ENCODE measurements at places on chromosomes 3 and 15.

GRCh38 chr15:88894819-88895767 is at the start of gene HAPLN3:
HAPLN3 (minus strand) TSS chr15:88895544; CDS start chr15:88887298, 8,246 bp downstream.
- DNase-seq, result peak; percentile 90

DNA sequence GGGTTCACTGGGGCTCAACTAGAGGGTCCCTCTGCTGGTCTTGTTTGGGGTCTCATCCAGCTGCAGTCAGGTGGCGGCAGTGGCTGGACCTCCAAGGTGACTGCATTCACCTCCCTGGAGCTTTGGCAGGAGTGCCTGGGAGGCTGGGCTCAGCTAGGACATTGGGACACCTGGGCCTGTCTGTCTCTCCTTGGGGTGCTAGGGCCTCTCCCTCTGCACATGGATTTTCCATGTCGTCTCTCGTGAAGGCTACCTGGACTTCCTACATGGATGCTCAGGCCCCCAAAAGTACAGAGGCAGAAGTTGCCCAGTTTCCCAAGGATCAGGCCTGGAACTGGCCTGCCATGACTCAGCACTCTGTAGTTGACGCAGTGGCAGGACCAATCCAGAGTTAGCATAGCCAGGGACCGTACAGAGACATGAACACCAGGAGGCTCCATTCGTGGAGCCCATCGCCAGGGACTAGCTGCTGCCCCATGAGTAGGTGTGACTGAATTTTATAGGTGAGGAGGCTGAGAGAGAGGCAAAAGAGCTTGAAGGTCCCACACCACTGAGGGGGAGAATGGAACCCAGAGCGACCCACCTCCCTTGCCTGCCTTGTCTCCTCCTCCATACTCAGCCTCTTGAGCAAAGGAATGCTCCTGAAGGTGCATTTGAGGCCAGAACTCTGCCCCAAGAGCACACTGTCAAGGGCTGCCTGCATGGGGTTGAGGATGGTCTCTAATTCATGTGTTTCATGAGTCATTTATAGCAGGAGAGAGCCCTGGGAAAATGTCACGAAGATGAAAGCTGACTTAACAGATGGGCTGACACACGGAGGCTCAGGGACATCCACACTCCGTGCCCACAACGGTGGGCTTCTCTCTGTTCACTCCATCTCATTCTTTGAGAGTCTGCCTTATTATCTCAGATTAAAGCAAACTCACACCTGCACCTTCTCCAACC is 13.0 kb upstream of the ALDH1A3 start:
- DNase-seq, result no peak

- DNase-seq, result no peak
Measured at GRCh38 chr3:161503271-161503670, 6.7 kb downstream of the OTOL1 start.

- DNase-seq, result peak; percentile 72
Measured at GRCh38 chr3:13621381-13622221, 72.7 kb downstream of the FBLN2 start.

GRCh38 chr3:14439501-14440167 is 37.2 kb downstream of the SLC6A6 start:
- no peak for DNase-seq

DNA sequence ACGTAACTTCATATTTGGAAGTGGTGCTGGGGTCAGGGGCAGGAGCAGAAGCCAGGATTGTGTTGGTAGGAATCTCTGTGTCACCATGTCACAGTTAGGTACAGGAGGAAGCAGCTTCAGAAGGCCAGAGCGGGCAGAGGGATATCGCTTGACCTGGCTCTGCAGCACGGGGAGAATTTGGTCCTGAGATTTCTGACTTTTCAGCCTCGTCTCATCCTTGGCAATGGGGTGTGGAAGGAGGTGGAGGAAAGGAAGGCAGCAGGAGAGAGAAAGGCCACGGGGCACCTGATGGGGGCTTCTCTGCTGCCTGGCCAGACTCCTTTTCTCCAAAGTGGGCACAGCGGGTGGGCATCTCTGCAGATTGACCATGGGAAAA is 564 bp downstream of the IL16 start:
- no peak for DNase-seq

GRCh38 chr3:172581757-172582166 is 58.5 kb upstream of the TNFSF10 start:
- DNase-seq, result no peak

DNA sequence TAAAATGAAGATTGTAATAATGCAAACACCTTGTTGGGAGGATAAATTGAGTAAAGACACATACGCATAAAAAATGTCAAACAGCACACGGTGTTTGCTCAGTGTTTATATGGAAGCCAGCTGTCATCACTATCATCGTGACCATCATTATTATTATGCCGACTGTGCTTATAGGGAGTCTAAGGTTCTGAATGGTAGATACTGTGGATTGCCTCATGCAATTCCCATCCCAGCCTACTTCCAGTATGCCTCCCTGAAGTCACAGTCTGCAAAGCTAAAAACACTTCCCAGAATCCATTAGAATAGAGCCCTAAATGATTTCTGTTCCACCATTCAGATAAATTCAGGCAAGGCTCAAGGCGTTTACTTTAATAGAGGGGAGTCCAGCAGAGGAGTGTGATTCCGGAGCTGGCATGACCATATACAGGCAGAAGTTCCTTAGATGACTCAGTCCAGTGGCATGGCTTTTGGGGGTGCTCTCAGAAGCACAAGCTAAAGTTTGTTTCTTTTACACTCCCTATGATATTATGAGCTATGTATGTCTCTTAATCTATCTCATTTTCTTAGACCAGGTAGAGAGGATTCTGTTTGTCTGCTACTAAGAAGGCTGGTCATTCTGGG is 148.7 kb downstream of the MEX3B start:
- no peak for DNase-seq

DNA sequence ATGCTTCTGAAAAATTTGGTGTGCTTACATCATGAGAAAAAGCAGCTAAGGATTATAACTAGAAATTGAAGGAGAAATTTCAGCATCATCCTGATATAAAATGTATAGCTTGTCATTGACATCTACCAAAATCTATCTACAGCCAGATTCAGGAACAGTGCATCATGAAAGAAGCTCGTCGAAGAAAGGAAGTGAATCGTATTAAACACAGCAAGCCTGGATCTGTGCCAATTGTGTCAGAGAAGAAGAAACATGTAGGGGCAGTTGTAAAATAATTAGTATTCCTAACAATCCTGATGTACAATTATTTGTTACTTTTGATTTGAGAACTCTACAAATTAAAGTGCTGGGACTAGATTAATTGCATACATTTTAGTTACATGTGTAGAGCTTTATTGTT is 37.2 kb downstream of the AP4E1 start:
- DNase-seq, result no peak

- no peak for DNase-seq
Measured at GRCh38 chr3:113051787-113052186, 61.0 kb downstream of the GTPBP8 start.

DNA sequence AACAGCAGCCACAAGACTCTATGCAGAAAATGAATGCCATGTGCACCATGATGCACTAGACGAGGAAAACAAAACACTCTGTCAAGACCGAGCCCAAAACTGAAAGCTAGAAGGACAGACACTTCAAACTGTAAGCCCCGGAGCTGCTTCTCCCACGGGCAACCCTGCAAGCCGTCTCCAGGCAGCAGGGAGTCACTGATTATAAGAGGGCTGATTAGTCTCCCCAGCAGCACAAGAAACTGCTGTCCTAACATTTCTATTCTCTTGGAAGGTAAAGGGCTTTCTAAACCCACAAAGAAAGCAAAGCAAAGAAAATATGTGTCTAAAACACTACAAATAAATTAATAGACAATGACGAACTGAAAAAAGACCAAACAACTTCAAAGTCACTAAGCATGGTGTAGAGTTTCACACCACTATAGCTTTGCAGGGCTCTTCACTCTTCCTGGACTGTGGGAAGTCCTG is 15.5 kb downstream of the TBC1D2B start:
- peak; percentile 87 for DNase-seq

GRCh38 chr15:48602358-48603122 is 43.0 kb downstream of the FBN1 start:
- DNase-seq, result no peak

DNA sequence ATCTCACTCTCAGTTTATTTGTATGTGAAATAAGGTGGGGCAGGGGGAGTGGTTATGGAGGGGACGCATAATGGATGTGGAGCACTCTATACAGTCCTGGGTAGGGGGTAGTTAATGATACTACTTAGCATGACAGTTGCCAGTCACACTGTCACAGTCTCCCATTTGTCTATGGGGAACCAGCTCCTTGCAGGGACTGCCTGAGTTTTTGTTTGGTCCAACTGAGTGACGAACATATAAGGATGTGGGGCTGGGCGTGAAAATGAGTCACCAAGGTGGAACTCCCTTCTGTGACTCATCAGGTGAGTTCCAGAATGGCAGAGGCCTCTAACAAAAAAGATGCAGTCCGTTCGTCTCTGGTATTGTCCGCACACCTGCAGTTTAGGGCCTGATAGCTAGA is 235.3 kb upstream of the ST8SIA2 start:
- DNase-seq, result peak; percentile 67

DNA sequence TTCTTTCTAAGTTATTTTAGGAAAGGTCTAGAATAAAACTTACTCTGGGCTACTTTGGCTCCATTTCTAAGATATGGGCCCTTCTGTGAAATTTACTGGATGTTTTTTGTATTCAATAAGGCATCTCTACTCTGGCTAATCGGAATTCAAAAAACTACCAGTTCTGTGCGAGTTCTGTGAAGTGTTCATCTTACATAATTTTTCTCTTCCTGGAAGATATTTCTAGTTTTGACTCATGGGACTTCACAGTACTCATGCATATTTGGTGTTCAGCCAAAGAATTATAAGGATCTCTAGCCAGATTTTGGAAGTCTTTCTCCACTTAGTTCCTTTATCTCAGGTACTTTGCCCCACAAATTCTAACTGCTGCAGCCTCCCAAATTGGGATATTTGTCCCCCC is 46.4 kb upstream of the MBNL1 start:
- DNase-seq, result peak; percentile 59

- no peak for DNase-seq
Measured at GRCh38 chr3:5456199-5456598, 268.7 kb downstream of the EDEM1 start.

GRCh38 chr3:32056559-32057290 is 49.7 kb upstream of the GPD1L start:
- DNase-seq, result no peak

DNA sequence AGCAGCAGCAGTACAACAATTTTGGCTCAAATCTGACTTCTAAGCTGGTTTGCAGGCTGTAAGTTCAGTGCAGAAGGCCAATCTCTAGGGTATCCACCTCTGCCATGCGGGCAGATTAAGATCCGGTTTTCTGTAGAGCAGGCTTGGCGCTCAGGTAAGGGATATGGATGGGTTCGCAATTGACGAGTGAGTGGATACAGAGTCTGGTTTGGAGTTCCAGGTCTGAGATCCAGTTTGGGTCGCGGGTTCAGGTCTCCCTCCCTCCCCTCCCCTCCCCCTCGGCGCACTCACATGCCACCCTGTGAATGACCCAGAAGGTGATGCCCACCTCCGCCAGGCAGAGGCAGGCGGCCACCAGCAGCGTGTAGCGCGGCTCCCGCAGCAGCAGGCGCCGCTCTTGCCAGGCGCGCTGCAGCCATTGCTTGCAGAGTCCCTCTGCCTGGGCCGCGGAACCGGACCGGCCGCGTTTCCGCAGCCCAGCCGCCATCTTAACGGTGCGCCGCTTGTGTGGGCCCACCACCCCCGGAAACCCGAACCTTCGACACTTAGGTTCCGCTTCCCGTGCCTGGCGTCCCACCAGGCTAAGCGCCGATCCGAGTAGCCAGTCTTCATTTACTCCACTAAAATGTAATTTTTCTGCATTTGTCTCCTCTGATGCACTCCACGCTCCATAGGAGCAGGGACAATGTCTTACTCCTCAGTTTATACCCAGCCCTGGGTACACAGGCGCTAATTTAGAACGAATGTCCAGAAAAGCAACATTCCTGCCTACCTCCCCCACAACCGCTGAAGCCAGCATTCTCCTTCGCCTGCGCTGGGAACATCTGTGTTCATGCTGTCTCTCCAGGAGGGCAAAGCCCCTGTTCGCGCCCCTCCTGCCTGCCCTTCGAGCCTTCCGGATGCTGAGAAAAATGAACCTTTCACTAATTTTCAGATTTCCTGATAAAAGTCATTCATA is at the start of gene ALG3:
TSS of gene ALG3 (minus strand) at position 509 of the 958 bp plus-strand sequence. CDS start at position 487, 22 bp downstream.
- DNase-seq, result peak; percentile 97

DNA sequence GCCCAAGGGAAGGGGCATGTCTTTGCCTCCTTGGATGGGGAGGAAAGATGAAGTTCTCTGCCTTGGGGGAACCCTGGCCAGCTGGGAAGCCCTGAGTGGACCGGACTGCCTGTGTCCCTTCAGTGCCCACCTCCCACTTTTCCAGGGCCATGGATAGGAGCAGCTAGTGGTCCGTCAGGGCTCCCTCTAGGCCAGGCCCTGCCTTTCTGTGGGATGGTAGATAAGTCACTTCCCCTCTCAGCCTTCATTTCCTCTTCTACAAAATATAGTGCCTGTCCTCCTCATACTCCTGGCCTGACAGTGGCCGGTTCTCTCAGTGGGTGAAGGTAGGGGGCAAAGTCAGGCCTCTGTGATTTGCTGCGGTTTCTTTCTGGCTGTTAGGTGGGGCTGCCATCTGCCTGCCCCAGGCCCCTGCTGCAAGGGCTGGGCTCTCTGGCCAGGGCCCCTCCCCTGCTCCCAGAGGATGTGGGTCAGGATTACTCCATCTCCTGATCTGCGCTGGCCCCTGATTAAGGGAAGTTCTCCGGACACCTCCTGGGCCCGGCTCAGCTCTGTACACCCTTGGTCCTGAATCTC is 1.4 kb downstream of the PLEKHO2 start:
- DNase-seq, result peak; percentile 74

- DNase-seq, result no peak
Measured at GRCh38 chr3:120487191-120487650, 36.4 kb upstream of the FSTL1 start.

DNA sequence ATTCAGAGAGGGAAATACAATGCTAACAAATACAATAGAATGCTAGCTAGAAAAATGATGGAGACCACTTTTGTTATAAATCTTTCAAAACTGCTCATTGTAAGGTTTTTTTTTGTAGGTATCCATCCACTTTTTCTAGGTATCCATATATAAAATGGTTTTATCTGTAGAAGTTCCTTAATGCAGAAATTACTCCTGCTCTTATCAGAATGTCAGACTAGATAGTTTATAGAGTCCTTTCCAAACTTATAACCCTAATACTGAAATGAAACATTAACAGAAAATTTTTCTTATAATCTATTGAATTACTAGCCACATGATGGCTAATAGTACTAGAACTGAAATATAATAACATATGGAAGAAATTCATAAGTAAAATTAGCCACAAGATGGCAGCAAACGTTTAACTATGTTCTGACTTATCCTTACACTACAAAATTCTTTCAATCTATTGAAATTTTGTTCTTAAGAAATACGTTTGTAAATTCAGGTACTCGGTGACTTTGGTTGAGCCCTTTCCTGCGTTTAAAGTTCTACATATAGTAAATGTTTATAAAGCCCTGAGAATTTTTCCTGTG is 58.5 kb downstream of the ECT2 start:
- no peak for DNase-seq

DNA sequence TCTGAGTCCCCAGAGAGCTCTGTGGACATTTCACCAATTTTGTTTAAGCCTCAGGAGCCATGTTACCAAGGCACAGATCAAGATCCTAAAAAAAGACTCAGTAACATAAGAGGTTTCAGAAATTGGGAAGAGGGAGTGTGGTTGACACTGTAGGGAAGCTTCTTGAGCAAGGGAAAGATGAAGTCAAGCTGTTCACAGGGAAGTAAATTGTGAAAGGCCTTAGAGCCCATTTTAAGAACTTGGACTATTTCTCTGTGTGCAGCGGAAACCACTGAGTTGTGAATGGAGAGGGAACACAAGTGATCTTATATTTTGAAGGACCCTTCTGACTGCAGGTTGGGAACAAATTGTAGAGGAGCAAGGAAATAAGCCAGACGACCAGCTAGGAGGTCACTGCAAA is 18.7 kb downstream of the BCL2A1 start:
- DNase-seq, result no peak

GRCh38 chr3:129834580-129834979 is 58.9 kb downstream of the TMCC1 start:
- no peak for DNase-seq
